ENCODE measurements at places on chromosomes 2 and 18.

- DNase-seq: peak; percentile 89
Measured at GRCh38 chr2:136381722-136382633, 264.0 kb upstream of the CXCR4 start.

- no peak for DNase-seq
Measured at GRCh38 chr2:11819235-11819729, 72.8 kb downstream of the LPIN1 start.

GRCh38 chr18:76432970-76433767 is 61.9 kb downstream of the ZNF516 start:
- DNase-seq: no peak

DNA sequence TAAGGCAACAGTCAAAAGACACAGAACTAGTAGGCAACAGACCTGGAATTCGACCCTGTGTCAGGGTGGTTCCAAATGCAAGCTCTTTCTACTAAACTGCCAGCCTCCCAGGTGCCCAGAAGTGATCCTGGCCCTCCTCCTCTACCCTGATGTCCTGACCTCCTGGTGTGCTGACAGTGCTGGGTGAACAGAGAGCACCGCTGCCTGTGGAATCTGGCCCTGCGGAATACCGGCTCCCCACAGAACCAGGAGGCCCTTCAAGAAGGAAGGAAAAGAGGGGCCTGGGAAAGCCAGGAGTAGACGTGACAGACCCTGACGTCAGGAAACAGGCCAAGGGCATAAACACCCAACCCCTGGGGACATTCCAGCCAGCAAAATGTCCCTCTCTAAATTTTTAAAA is 120.3 kb downstream of the NOL10 start:
- DNase-seq: no peak

- DNase-seq: no peak
Measured at GRCh38 chr2:239523954-239524330, 123.1 kb upstream of the HDAC4 start.

GRCh38 chr2:236657215-236657614 is 87.6 kb downstream of the ACKR3 start:
- no peak for DNase-seq

- no peak for DNase-seq
Measured at GRCh38 chr2:191032588-191033429, 18.8 kb upstream of the STAT1 start.

DNA sequence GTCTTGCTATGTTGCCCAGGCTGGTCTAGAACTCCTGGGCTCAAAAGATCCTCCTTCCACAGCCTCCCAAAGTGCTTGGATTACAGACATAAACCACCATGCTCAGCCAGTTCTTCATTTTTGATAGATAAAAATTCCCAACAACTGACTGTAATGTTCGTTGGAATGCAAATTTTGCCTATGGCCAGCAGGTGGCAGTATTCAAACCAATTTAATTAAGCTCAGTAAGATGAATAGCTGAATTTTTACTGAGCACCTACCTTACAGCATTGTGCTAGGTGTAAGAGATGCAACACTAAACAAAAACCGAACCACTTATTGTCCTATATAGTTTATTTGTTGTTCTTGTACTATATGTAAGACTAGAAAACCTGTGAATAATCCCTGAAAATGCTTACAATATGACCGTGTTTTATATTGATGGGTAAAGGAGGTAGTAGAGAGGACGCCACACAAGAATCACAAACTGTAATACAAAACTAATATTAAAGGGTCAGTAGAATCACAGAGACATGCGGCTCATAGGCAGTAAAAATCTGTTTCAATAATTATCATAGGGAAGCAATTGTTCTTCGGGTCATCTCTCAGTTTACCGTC is 8.2 kb upstream of the TMEM182 start:
- peak; percentile 63 for DNase-seq

DNA sequence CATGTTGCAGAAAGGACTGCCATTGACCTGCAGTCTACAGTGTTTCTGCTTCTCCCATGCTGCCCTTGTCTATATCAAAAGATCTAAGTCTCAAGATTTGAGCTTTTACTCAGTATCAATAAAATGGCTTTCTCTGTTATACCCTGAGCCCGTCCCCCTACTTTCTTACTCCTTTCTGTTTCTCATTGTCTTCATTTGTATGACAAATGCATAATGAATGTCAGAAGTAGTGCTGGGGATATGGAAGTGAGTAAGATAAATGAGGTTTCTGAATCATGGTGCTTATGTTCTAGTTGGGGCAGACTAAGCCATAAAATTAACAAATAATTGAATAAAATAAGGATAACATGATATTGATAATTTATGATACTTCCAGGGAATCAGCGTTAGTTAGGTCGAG is 128.6 kb downstream of the PARD3B start:
- no peak for DNase-seq

DNA sequence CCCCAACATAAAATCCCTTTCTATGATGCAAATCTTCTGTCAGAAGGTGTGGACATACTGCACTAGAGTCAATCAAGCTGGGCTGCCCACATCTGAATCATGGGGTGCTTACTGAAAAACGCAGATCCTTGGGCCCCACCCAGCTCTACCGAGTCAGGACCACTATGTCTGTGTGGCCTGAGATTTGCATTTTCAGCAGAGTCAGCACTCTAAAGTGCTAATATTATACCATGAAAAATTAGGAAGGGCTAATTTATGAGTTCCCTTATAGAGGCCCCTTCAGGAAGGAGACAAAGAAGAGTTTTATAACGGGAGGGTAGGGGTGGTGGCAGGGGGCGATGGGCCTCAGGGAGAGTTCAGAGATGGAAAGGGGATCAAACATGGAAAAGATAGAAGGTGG is 163.3 kb upstream of the NABP1 start:
- no peak for DNase-seq

DNA sequence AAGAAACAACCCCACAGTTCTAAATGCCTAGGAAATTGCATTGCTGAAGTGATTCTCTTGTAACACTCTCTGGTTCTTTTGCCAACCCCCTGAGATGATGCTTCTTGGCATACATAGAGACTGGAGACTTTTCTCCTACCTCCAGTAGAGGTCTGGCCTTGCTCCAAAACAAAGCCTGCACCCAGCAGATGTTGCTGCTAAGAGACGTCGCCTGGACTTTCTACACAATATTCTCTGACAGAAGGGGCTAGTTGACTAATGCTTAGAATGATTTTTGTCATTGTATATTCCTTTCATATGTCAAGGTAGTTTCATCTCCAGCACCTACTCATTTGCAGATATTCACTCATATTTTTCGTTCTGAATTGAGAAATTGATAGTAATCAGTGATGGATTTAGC is 24.6 kb downstream of the SOWAHC start:
- DNase-seq: no peak

DNA sequence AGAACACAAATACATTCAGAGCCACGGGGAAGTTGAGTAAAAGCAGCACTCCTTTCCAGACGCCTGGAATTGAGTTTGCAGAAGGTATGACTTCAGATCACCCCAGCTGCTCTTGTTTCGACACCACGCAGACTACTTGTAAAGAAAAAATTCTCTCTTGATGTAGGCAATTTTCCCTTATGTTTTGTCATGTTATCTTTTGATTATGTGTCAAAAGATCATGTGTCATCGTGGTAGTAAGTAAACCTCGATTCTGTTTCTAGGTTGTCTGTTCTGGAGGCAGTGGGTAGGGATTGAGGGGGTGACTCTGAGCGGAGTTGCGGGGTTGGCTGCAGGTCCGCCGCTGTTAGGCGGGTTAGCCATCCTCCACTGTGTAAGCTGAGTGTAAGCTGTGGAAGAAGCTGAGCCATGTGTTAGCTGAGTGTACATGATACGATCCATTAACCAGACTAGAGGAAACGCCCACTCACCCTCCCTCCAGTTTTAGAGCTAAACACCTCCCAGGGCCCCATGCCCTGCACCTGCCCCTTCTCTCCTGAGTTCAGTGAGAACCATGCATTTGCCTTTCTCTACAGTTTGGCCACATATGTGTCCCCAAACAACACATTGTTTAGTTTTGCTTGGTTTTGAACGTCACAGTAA is 181.8 kb downstream of the SNTG2 start:
- no peak for DNase-seq

DNA sequence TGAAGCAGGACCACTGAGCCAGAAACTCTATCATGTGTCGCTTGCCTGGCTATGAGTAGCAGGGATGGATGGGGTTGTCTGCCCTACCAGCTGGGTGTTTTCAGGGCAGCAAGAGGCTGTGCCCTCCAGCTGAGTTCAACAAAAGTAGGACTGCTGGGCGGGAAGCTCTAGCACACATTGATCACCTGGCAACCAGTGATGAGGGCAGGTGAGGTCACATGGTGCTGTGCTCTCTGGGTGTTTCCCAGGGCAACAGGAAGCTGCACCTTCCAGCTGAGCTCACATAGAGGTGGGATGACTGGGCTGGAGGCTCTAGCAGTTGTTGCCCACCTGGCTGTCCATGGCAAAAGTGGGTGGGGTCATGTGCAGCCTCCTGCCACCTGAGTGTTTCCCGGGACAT is 487.3 kb upstream of the VWC2L start:
- no peak for DNase-seq

DNA sequence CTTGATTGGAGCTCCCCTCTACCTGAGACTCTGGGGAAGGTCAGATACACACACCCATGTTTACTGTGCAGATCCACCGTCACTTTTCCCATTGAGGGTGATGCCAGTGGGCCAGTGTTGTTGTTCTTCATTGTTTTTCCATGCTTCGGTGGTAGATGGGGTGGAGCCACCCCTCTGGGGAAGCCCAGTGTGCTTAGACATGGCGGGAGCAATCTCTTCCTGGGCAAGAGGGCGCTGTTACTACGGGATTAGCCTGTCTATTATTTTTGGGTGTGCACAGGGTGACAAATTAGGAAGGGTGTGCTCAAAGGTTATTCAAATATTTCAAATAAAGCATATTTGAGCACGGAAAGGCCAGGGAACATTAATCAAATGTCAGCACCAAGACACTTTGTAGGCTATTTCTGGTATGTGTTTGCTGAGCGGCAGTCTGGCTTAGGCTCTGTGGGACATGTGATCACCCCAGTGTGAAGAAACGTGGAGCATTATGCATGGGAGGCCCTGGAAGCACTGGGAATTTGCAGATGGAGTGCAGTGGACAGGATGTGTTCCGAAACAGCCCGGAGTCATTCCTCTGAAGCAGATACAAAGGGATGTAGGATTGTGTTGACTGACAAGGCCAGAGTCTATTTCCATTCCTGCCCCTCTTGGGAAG is 34.8 kb upstream of the SMIM21 start:
- no peak for DNase-seq

- no peak for DNase-seq
Measured at GRCh38 chr2:124566518-124566970, 541.5 kb downstream of the CNTNAP5 start.

- no peak for DNase-seq
Measured at GRCh38 chr2:187117483-187117882, 268.5 kb upstream of the ZSWIM2 start.

- no peak for DNase-seq
Measured at GRCh38 chr2:149527998-149528755, 59.4 kb downstream of the MMADHC start.

- DNase-seq: no peak
Measured at GRCh38 chr18:13564579-13564978, 161.8 kb downstream of the FAM210A start.

- no peak for DNase-seq
Measured at GRCh38 chr2:240986787-240987411, 11.5 kb upstream of the SNED1 start.

DNA sequence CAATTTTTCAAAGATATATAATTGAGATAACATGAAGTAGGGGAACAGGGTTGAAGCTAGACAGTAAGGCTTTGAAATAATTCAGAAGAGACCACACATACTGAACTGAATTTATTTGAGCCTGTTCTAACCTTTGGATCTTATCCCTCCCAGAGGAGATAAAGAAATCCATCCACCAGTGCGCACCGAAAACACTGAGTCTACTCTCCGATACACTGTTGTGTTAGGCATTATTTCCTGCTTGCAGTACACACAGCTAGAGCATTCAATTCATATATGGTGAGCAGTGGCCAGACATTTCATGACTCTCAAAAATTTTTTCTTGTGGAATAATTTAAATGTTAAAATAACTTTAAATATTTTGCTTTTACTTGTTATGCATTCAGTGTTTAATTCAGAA is 342.7 kb downstream of the GPD2 start:
- no peak for DNase-seq

GRCh38 chr2:175892046-175892445 is 110.0 kb downstream of the LNPK start:
- DNase-seq: no peak

DNA sequence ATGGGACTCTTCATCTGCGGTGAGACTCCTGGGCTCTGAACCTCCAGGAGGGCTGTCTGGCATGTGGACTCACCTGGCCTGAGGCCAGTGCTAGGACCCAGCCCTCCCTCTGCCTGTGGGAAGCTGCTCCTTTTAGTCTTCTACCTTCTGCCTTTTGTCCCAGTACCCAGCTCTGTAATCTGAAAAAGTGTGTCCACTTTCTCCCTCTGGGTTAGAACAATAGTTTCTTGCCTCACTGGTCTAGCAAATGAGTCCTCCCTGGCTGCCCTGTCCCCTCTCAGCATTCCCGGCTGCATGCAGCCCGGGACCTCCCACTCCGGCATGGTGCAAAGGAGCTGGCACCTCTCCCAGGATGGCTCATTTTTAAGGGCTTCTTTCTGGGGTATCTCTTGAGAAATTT is 25.9 kb downstream of the GKN2 start:
- DNase-seq: no peak

- DNase-seq: no peak
Measured at GRCh38 chr18:3255611-3256165, 6.2 kb upstream of the MYL12B start.

- DNase-seq: no peak
Measured at GRCh38 chr18:41144441-41144840, 810.6 kb upstream of the PIK3C3 start.

DNA sequence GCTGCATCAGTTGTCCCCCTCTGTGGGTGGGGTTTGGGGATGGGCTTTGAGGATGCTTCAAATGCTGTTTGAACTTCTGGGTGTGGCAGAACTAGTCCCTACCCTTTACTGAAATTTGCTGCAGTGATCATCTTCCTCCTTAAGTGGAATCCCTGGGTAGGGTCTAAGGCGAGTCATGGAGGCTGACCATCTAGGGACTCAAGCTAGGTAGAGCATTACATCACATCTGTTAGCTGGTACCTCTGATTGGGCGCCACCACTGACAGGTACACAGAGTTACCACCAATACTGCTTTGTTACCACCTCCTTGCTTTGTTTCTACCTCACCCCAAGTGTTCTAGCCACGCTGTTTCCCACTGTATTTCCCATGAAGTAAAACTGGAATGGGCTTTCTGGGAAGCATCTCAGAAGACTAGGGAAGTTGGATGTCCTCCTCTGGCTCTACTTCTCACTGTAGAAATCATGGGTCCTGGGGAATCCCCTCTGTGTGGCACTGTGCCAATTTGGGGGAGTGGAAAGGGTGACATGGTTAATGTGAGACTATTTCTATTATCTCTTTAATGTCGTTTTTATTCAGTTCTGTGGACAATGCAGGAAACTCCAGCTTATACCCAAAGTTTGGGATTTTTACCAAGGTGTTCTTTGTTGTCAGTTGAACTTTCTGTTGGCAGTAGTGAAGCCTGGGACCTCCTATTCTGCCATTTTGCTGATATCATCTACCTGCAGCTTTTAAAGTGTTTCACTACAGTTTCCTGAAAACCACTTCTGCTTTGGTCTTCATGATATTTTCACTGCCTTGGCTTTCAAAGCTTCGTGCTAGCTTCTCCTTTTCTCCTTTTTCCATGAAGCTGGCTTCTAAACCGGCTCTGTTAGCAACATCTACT is 14.5 kb upstream of the SULT1C4 start:
- DNase-seq: no peak

GRCh38 chr2:157497638-157498314 is 53.9 kb upstream of the CYTIP start:
- peak; percentile 70 for DNase-seq

Data from AML-193 (cell line).